ENCODE measurements at places on chromosomes 1 and 21.

DNA sequence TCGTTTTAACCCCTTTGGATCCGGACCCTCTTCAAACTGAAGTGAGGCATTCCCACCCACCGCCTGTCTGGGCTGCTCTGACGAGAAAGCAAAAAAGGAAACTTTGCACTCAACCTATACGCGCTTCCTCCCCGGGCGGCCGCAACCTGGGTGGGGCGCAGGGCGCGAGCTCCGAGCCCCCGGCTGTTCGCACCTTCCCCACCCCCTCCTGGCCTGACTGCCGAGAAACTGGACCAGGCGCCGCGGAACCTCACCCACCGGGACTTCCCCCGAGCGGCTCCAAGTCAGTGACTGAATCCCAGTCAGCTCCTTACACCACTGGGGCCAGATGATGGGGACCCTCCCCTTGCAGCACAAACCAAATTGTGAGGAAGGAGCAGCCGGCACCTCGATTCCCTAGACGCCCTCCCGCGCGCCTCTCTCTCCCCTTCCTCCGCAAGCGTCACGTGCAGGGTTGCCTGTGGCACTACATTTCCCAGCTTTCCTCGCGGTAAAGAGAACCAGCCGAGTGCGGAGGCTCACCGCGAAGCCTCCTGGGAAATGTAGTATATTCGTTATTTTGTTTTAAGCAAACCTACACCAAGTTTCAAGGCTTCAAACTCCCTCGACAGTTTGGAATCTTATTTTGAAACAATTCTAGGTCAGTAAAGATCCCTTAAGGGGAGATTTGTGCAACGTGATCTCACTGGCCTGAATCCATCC, at the start of gene RAB29:
Gene RAB29 (minus strand): TSS at position 468 of the 702 bp plus-strand sequence. CDS start 526 bp downstream, outside the sequence.
- DNase-seq = peak; percentile 68

GRCh38 chr1:225477296-225477911, 49.6 kb upstream of the LBR start:
- DNase-seq = no peak

GRCh38 chr1:201751872-201752271, 77.1 kb upstream of the IPO9 start:
- no peak for DNase-seq

GRCh38 chr1:156458181-156458503, 42.4 kb downstream of the MEF2D start:
- no peak for DNase-seq

DNA sequence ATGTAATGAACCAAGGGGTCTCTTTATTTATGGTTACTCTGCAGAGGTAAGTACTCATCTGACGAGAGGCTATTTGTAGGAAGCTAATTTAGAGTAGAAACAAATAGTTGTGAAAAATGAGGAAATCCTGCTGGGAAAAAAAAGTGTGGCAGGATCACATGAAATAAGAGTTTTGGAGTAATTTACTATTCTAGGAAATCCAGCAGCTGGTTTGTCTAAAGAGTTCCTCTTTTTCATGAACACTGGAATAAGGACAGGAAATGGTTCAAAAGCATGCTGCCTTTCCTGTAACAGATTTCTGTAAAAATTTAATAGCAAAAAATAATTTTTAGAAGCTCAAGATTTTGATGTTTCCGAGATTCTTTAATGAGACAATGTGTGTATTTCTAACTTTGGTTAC, 177.3 kb downstream of the CHRM3 start:
- no peak for DNase-seq

- no peak for DNase-seq
Observed at GRCh38 chr21:43733060-43733459, 14.1 kb downstream of the PDXK start.

DNA sequence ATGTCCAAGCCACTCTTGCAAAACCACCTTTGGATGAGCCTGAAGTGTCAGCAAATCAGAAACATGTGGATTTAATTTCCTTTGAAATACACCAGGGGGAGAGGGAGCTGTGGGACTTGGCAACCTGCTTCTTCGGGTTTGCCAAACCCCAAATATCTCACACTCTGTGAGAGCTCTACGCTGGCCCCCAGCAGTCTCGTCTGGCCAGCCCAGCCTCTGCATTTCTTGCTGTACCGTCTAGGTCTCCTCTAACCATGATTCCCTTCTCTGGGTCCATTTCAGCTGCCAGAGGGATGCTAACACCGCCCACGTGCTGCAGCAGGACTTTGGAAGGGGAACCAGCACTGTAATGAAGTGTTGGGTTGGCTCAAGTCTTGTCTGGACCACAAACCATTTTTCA, 114.6 kb downstream of the MRPS6 start:
- DNase-seq = no peak

DNA sequence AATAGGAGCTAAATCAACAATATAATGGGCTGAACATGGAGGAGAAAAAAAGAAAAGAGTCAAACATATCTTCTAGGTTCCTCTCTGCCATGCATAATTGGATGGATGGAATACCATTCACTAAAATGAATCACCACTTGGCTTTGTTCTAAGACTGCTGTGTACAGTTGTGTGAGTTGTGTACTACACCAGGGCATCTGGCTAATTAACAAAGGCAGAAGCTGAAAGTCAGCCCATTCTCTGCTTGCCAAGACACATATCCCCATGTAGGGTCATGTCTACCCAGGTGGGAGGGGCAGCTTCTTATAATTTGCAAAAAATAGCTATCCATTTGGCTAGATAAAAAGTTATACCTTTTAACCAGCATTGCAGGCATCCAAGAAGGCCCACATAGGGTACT, 21.0 kb downstream of the JUN start:
- no peak for DNase-seq

GRCh38 chr1:235941876-235942624, 75.3 kb upstream of the LYST start:
- no peak for DNase-seq

DNA sequence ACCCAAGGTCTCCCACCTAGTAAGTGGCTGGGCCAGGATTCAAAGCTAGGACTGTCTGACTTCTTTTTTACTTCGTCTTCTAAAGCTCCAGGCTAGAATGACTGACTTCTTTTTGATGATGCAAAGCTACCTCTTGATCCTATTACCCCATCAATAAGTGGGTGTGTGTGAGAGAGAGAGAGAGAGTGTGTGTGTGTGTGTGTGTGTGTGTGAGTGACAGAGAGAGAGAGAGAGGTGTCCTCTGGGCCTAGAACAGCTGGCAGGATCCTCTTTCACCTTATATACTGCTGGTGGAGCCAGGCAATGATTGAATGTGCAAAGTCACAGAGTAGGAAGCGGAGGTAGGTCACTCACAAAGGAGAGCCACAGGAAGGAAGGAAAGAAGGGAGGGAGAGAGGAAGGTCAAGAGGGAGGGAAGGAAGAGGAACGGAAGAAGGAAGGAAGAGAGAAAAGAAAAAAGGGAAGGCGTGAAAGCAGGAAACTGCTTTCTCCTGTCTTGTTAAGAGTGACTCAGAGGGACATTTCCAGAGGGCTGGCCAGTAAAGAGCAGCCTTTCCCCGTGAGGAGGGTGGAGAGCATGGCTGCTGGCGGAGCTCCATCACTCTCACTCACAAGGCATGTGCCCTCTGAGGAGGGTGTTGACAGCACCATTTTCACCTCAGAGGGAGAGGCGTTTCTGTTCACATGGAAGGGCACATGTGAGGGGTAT, 68.9 kb downstream of the CDC7 start:
- DNase-seq = no peak

- DNase-seq = no peak
Observed at GRCh38 chr21:45889256-45889655, 92.3 kb upstream of the COL6A1 start.

DNA sequence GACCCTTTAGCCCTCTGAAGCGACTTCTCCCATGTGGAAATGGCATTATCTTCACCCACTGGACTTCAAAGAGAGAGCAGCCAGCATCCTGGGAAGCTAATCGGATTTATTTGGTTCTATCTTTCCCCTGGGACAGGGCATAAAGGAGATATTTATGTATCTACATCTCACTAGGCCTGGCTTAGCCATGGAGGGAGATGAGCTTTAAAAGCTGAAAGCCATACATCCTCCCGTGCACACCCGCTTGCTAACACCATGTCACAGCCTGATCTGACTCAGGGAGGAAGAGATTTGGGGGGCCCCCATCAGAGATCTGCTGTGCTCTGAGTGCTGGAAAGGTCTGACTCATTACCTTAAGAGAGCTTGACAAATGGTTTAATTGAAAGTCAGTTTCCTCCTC, 155.9 kb downstream of the PLXNA2 start:
- DNase-seq = no peak

GRCh38 chr1:112454316-112454715, 54.4 kb upstream of the WNT2B start:
- no peak for DNase-seq

DNA sequence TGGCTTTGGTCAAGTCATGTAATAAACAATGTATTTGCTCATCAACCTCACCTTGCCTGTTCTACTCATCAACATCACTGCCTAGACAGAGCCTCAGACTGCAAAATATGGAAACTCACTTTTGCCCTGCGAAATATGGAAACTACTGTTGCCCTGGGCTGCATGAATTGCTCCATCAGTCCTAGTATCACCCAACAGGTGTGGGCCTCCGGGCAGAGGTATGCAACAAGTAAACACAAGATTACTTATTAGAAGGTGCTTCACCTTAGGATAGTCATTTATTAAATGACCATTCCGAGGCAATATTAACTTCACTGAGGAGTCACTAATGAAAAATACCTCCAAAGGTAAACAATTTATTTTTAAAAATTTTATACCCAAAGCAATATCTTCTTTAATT, 286.7 kb downstream of the BACH1 start:
- DNase-seq = no peak

DNA sequence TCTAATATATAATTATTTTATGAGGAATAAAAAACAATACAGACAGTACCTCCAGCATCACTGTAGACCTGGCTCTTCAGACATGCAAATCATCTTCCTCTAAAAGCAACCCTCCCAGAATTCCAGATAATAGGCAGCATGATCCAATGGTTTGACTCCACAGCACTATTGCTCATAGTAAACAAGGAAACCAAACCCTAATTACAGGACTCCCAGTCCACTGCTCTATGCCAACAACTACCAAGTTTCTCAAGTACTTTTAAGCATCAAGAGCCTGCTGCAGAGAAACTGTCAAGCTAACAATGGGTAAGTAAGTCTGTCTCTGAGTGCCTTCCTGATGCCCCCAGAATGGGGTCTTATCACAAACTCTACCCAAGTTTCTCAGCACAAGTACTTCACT, 57.2 kb downstream of the EYA3 start:
- no peak for DNase-seq

DNA sequence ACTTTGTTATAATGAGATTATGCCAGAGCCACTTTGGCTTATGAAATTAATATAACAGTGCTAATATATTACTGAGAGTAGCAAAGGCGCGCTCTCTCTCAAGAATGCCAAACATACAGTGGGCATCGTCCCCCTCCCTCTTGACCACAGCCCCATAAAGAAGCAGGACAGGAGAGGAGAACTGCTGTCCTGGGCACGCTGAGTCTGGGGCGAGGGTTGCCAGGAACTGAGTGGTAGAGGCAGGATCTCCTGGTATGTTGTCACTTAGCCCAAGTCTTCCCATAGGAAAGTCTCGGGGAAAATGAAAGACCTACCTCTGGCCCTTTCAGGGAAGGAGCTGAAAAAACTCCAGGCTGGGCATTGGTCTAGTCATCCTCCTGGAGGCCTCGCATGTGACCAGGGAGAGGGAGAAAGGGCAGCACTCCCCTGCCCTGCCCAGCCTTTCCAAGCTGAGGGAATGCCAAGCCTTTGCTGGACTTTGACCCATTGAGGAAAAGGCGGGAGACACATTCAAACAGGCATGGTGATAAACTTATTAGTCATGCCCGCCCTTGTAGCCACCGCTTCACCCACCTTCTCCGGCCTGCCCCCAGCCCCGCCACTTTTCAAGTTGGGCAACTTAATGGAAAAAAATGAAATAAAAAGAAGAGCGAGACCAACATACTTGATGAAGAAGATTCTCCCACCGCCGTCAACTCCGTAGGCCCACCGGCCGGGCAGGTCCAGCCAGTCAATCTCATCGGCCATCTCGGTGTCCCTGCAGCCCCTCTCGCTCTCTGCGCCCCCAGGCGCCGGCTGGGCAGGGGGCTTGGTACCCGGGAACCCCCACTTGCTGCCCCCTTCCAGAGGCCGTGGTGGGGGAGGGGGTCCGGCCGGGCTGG, 17.4 kb upstream of the PLEKHA6 start:
- DNase-seq = no peak

GRCh38 chr1:39642796-39643195, 3.4 kb upstream of the HEYL start:
- DNase-seq = no peak

GRCh38 chr1:187848321-187848720, 1019.6 kb downstream of the PLA2G4A start:
- no peak for DNase-seq

DNA sequence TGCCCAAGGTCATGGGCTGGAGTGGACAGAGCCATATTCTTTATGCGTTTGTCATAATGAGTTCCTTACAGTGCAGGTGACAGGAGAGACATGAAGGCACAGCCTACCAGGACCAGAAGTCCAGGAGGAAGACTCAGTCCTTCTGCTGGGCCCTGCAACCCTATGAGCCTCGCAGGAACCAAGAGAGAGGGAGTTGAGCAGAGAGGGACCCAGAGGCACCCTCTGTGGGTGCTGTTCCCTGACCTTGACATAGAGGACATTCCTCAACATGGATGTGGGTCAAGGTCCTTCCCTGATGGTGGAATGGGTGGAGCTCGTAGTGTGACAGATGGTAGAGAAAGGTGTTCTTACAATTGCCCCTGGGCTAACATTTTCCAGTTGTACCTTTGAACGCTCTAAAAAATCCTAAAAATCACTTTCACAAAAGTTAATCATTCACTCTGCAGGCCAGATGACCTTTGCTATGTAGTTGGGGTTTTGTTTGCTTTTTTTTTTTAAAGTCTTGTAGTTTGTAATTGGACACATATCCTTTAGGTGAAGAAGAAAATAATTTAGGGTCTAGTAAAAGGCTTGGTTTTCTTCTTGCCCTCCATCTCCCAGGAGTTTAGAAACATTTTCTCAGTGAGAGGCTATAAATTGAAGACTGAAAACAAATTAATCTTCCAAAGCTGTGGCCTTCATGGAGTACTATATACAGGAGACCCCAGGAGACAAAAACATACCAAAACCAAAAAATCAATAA, 41.9 kb downstream of the MAB21L3 start:
- no peak for DNase-seq

GRCh38 chr1:156845055-156845952, 13.6 kb downstream of the INSRR start:
- DNase-seq = no peak

DNA sequence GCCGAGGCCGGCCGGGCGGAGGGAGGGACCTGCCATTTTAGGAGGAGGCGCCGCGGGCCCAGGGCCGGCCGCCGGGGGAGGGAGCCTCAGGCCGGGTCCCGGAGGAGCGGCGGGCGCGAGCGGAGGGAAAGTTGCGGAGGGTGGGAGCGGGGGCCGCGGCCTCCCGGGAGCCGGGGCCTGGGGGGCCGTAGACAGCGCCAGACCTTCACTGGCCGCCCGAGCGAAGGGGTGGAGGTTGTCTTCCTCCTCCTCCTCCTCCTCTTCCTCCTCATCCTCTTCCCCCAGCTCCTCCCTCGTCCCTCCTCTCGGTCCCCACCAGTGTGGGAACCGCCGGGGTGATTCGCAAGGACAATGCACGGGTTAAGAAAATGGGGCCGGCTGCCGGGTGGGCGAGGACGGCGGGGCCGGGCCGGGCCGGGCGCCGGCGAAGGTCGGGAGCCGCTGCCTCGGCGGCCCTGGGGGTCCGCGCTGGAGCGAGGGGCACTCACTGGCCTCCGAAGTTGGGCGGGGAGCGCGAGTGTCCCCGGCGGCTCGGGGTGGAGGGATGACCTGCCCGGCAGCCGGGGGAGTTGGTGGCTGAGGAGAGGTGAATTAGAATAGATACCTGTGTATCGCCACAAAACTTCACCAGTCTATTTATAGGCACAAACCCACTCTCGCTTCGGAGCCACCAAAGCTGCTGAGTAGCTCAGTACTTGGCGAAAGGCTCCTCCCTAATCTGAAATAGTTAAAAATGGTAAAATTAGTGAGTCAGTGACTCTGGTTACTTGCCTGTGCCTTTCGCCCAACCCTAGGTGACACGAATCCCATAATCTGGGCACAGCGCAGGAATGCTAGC, 1.3 kb downstream of the DYRK1A start:
- peak; percentile 42 for DNase-seq

Measured in nucleus accumbens (tissue), 56 donors.